ENCODE measurements at places on chromosomes 6 and 20.

GRCh38 chr6:46338131-46338530 is 153.1 kb downstream of the RCAN2 start:
- no peak for DNase-seq

DNA sequence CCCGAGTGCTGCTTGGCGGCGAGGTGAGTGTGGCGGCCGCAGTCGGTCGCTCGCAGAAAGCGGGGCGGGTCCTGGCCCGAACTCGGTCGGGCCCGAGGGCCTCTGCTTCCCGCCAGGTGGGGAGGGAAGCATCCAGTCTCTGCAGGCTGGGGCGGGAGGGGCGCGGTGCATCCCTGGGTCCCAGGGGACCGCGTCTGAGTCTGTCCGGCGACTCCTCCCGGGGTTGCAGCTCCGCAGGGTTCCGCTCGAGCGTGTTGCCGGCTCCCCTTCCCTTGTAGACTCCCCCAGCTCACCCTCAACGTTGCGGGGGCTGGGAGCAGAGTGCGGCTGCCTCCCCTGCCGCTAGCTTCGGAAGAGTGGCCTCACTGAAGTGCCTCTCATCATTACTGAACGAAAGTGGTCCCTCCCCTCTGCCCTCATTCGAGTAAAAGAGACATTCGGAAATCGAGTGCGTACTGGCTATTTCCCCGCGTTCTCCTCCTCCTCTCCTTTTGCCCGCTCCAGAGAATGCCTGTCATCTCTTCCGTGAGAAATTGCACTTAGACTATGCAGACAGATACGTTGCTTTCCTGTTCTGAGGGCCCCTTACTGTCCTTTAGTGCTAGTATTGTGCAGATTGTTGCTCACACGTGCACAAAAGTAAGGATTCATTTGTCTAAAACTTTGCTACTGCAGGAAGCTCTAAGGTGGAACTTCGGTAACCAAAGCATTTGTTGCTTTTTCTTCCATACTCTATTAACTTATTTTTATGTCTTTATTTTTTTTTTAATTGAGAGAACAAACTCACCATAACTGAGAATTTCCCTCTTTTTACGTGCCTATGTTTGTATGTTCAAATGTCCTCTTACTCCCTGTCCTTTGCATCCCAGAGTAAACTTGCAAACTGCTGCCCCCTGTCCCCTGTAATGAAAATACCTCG is 751 bp downstream of the MAP3K4 start:
- no peak for DNase-seq

DNA sequence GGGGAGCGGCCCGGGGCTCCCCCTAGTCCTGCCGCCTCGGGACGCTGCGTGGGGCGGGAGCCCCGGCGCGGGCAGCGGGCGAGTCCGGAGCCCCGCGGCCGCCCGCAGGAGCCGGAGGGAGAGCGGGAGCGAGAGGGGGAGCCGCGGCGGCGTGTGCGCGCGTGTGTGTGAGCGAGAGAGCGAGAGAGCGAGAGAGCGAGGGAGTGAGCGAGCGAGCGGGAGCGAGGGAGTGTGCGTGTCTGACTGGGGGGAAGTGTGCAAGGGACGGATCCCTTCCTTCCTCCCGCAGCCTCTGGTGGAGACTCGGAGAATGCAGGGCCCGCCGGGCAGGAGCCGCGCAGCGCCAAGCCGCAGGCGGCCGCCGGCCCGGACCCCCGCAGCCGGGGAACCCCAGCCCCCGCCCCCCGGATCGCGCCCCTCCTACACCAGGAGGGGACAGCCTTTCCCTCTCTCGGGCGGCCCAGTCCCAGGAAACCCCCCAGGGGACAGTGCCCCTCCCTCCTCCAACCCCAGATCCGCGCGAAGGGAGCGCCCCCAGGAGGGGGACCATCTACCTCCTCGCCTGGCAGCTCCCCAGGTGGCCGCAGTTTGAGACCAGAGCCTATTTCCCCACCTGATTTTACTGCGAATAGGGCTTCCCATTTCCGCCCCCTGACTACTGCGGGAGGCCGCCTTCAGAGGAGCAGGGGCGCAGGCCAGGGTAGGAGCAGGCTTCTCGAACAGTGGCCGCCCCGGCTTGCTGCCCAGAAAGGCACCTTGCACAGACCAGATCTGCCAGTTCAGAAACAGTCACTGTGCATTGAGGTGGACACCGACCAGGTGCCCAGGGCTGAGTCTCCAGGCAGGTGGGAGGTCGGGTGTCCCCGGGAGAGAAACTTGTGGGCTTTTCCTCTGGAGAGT is at the start of gene CDH22:
Gene CDH22 (minus strand): TSS at position 241 of the 900 bp plus-strand sequence. CDS start 57,204 bp downstream, outside the sequence.
- DNase-seq: no peak

- no peak for DNase-seq
These were observed 8.1 kb downstream of the CCR6 start for GRCh38 chr6:167130712-167131684.

DNA sequence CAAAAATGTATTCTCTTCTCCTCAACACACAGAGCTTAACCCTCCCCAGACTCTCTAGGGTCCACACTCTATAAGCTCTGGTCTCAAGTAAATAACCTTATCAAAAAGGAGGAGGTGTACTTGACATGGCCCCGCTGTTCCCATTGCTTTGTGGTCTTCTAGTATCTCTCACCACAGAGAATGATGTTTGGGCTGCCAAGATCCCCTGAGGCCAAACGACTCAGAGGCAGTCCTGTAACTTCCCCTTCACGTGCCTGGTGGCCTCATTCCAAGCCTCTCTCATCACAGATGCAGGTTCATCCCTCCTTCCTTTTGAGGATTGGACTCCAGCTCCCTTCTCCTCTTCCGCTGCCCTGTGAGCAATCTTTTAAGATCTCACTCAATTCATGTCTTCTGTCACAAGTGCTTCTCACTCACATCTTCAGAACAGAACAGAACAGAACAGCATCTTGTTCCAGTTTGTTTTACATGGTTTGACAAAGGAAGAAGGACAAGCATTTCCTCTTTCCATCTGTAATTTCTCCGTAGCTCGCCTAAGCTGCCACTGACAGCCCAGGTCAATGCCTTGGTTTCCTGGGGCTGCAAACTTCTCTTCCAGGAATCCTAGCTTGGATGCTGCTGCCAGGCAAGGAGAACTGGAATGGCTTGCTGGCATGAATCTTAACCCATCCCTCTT is 541.5 kb downstream of the CD83 start:
- no peak for DNase-seq

DNA sequence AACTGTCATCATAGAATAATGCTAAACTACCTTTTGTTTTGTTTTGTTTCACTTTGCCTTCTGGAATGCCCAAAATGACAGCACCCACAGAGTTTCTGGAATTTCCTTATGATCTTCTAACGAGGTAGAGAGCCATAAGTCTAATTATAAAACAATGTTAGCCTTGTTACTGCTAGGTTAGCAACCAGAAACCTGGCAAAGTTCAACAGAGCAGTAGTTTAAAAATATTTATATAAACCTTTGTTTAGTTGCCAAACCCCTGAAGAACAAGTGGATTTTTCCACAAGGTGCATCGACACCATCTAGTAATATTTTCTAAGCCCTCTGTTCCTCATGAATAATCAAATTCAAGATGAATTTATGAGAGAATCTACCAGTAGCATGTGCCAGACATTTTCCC is 27.6 kb upstream of the IPCEF1 start:
- no peak for DNase-seq

- DNase-seq: no peak
These were observed 464.8 kb downstream of the CBLN4 start for GRCh38 chr20:55540486-55540885.

DNA sequence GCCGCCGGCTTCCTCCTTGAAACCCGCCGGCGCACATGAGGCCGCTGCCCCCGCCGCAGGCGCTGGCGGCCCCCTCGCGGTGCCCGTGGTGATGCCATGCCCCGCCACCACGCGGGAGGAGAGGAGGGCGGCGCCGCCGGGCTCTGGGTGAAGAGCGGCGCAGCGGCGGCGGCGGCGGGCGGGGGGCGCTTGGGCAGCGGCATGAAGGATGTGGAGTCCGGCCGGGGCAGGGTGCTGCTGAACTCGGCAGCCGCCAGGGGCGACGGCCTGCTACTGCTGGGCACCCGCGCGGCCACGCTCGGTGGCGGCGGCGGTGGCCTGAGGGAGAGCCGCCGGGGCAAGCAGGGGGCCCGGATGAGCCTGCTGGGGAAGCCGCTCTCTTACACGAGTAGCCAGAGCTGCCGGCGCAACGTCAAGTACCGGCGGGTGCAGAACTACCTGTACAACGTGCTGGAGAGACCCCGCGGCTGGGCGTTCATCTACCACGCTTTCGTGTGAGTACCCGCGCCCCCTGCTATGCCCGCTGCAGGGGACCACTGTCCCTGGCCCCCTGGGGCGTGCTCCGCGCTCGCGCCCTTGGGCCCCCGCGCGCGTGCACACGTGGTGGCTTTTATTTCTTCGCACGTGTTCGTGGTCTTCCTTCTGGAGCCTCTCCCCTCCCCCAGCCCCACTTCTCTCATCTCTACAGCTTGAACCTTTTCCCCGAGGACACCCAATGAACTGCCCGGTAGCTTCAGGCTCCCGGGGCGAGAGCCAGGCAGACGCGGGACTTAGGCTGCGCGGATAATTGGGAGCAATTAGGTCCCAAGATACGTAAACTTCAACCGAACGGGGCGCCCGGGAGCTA is 453 bp downstream of the KCNQ5 start:
- no peak for DNase-seq

GRCh38 chr20:8019246-8019997 is at the start of gene TMX4:
TMX4 (minus strand) TSS chr20:8019761; CDS start chr20:8019613, 148 bp downstream.
- DNase-seq: peak; percentile 80

DNA sequence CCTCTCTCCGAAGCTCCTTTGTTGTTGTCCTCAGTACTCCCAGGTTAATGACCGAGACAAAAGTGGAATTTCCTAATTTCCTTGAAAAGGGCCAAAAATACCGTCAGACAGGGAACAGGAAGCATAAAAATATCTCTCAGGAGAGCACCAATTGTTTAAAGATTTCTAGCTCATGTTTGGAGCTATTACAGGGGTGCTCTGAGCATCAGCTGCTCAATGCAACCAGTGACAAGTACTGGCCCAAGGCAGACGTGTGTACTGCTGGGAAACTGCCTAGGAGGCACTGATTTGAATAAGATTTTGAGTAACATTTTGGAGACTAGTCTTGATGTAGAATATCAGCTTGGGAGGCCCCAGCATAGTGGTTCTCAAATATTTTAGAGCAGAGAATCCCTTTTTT is 17.3 kb downstream of the LAMA4 start:
- DNase-seq: no peak

- no peak for DNase-seq
These were observed 527.8 kb downstream of the RFPL4B start for GRCh38 chr6:112874881-112875280.

DNA sequence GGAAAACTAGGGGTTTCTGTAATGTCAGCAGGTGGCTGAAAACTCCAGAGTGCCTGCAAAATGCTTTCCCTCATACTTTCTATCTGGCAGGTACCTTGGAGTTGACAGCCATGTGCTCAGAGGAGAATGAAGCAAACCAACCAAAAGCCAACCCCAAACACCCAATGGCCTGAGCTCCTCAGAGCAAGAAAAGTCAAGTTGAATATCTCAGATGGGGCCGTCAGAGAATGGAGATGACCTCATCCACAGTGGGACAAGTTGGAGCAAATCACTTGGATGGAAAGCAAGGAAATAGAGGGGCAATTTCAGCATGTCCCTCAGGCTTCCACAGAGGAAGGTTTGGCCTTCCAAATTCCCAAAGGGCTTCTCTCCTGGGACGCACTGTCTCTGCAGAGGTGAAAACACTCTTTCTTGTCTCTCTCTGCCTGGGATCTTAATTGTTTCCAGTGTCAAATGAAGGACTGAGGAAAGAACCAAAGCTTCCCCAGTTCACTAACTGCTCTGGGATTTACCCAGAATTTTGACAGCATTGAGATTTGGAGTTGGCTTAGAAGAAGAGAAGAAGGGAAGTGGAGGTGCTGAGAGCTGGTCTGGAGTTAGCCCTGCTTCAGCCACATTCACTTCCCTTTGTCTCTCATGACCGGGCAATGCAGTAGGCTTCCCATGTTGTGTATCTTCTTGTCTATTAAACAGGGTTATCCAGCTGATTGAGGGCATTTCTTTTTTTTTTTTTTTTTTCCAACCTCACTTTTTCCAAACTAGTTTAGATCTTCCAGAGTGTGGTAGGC is 42.2 kb downstream of the PRND start:
- DNase-seq: no peak

- DNase-seq: no peak
These were observed 495 bp upstream of the ARMC2 start for GRCh38 chr6:108847738-108848115.

GRCh38 chr6:26474439-26474881 is 16.7 kb downstream of the BTN2A1 start:
- no peak for DNase-seq

- DNase-seq: no peak
These were observed 27.7 kb downstream of the BFSP1 start for GRCh38 chr20:17503301-17504065.

DNA sequence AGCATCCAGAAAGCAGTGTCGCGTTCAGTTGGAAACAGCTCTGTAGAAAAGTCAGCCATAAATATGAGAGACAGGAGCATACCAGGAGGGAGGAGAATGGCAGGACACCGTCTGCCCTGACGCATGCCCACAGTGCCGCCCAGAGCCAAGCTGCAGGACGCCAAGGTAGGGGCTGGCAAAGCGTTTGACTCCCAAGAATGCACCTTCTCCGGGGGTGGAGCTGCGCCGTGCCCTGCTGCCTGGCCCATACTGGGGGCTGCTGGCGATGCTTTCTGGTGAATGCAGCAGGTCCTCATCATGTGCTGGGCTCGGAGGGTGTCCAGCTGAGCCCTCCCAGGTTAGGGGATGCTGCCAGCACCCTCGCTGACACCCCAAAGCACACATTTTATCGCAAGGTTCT is 349.8 kb downstream of the CDH4 start:
- DNase-seq: no peak

- no peak for DNase-seq
These were observed 11.7 kb downstream of the SYNDIG1 start for GRCh38 chr20:24481173-24481572.

- DNase-seq: no peak
These were observed 214.8 kb upstream of the RREB1 start for GRCh38 chr6:6892744-6893583.
